ENCODE measurements at places on chromosomes 13 and 19.
A peak's percentile ranks its signal among the peaks of the same experiment; 100 is the strongest.

DNA sequence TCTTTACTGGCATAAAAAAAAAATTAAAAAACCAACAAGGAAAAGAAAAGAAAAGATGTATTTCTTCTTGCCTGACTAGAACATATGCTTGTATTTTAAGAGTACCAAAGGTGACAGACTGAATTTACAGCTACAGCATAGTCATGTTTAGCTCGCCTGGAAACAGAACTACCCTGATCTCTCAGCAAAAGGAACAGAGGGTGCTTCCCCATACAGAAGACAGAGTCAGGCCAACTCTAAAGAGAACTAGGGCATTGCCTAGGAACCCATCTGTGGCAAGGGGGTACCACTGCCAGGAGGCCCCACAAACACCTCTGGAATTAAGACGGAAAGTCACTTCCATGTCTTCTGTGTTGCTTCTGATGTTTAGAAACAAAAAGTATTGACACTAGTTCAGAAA is 252.1 kb upstream of the STARD13 start:
- H3K36me3 ChIP-seq, result peaks cover 10% of the 10 kb centered on the region
- H3K27me3 ChIP-seq, result no peaks in the 10 kb centered on the region
- H3K27ac ChIP-seq, result peak overlapping the region; percentile 54
- DNase-seq, result no peak

DNA sequence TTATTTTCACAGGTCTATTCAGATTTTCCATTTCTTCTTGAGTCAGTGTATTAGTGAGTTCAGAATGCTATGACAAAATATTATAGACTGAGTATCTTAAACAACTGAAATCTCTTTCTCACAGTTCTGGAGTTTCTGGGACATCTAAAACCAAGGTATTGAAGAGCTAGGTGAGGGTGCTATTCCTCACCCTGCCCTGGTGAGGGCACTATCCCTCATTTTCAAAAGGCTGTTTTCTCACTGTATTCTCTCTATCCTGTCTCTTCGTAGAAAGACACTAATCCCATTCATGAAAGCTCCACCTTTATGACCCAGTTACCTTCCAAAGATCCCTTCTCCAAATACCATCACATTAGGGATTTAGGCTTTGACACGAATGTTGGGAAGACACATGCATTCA is 1617.1 kb downstream of the PCDH9 start:
- no peak overlapping the region for H3K27ac ChIP-seq
- H3K36me3 ChIP-seq, result no peaks in the 10 kb centered on the region
- H3K4me1 ChIP-seq, result no peaks in the 10 kb centered on the region
- H3K27me3 ChIP-seq, result no peaks in the 10 kb centered on the region
- no peak for DNase-seq

- H3K27me3 ChIP-seq, result peaks cover 19% of the 10 kb centered on the region
- DNase-seq, result no peak
- no peak overlapping the region for H3K4me3 ChIP-seq
- peaks cover 3% of the 10 kb centered on the region for H3K36me3 ChIP-seq
Measured at GRCh38 chr19:32232449-32232848, 113.0 kb upstream of the ZNF507 start.

DNA sequence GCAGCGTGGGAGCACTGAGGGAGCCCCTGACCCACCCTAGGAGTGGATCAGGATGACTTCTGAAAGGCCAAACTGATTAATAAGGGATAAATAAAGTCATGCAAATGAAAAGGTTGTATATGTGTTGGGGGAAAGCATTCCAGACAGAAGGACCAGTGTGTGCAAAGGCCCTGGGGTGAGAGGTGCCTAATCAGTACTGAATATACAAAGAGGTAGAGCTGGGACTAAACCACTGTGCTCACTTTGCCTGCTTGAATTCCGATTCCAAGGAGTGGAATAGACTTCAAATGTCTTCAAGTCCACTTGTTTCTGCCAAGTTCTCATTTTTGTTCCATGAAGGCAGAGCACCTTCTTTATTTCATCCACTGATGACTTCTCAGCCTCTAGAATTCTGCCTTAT is 32.6 kb upstream of the ADGRE1 start:
- no peak for DNase-seq
- no peaks in the 10 kb centered on the region for H3K27me3 ChIP-seq
- peaks cover 60% of the 10 kb centered on the region for H3K36me3 ChIP-seq
- H3K4me3 ChIP-seq, result no peak overlapping the region
- no peaks in the 10 kb centered on the region for H3K4me1 ChIP-seq

- H3K4me3 ChIP-seq, result no peak overlapping the region
- no peak overlapping the region for H3K27ac ChIP-seq
- DNase-seq, result no peak
- H3K4me1 ChIP-seq, result no peaks in the 10 kb centered on the region
Measured at GRCh38 chr13:39418424-39418823, 184.6 kb downstream of the LHFPL6 start.

DNA sequence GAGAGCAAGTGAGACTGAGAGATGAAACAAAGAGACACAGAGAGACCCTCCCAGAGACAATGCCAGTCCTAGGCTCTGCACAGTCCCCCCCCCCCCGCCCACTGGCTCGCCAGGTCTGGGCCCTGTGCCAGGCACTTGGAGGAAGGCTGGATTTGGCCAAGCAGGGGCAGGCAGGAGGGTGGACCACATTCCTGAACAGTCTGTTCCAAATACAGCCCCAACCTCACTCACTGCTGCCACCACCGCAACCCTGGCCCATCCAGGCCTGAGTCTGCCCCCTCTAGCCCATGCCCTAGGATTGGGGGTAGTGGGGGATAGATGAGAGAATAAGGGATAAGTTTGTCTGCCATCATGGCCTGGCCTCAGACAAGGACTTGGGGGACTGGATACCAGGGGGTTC is 19.0 kb downstream of the CYP2F1 start:
- no peak for DNase-seq
- peaks cover 20% of the 10 kb centered on the region for H3K4me1 ChIP-seq
- H3K4me3 ChIP-seq, result peak overlapping the region; percentile 87
- H3K27ac ChIP-seq, result peak overlapping the region; percentile 82
- H3K27me3 ChIP-seq, result no peaks in the 10 kb centered on the region

- peaks cover 15% of the 10 kb centered on the region for H3K4me1 ChIP-seq
- H3K27ac ChIP-seq, result no peak overlapping the region
- DNase-seq, result no peak
- H3K27me3 ChIP-seq, result no peaks in the 10 kb centered on the region
- H3K4me3 ChIP-seq, result peak overlapping the region; percentile 62
- H3K36me3 ChIP-seq, result peaks cover 48% of the 10 kb centered on the region
Measured at GRCh38 chr19:535017-535835, 3.7 kb downstream of the CDC34 start.

GRCh38 chr13:40494513-40494912 is 171.9 kb downstream of the FOXO1 start:
- H3K4me3 ChIP-seq, result peak overlapping the region; percentile 55
- H3K36me3 ChIP-seq, result peaks cover 3% of the 10 kb centered on the region
- peaks cover 56% of the 10 kb centered on the region for H3K4me1 ChIP-seq
- no peak for DNase-seq
- peak overlapping the region; percentile 39 for H3K27ac ChIP-seq

- H3K4me1 ChIP-seq, result no peaks in the 10 kb centered on the region
- no peaks in the 10 kb centered on the region for H3K36me3 ChIP-seq
- H3K27ac ChIP-seq, result no peak overlapping the region
- no peaks in the 10 kb centered on the region for H3K27me3 ChIP-seq
- no peak for DNase-seq
Measured at GRCh38 chr13:84130495-84131114, 248.3 kb upstream of the SLITRK1 start.

- no peaks in the 10 kb centered on the region for H3K36me3 ChIP-seq
- DNase-seq, result no peak
- H3K27me3 ChIP-seq, result peaks cover 5% of the 10 kb centered on the region
- H3K4me3 ChIP-seq, result no peak overlapping the region
- no peak overlapping the region for H3K27ac ChIP-seq
Measured at GRCh38 chr13:111640006-111640405, 319.6 kb downstream of the TEX29 start.

- no peak for DNase-seq
- H3K27me3 ChIP-seq, result peaks cover 68% of the 10 kb centered on the region
- peaks cover 8% of the 10 kb centered on the region for H3K4me1 ChIP-seq
- no peak overlapping the region for H3K27ac ChIP-seq
- peak overlapping the region; percentile 32 for H3K4me3 ChIP-seq
Measured at GRCh38 chr13:99978799-99979452, 2.7 kb upstream of the ZIC2 start.

- H3K4me1 ChIP-seq, result peaks cover 10% of the 10 kb centered on the region
- H3K27ac ChIP-seq, result no peak overlapping the region
- H3K27me3 ChIP-seq, result no peaks in the 10 kb centered on the region
- H3K36me3 ChIP-seq, result no peaks in the 10 kb centered on the region
- no peak overlapping the region for H3K4me3 ChIP-seq
Measured at GRCh38 chr19:33809960-33810359, 13.3 kb downstream of the KCTD15 start.

- no peaks in the 10 kb centered on the region for H3K27me3 ChIP-seq
- no peak overlapping the region for H3K4me3 ChIP-seq
- no peak overlapping the region for H3K27ac ChIP-seq
- no peak for DNase-seq
- H3K36me3 ChIP-seq, result no peaks in the 10 kb centered on the region
Measured at GRCh38 chr13:111623208-111623607, 302.8 kb downstream of the TEX29 start.

- peak overlapping the region; percentile 57 for H3K4me3 ChIP-seq
- DNase-seq, result no peak
- H3K27me3 ChIP-seq, result peaks cover 38% of the 10 kb centered on the region
- peaks cover 3% of the 10 kb centered on the region for H3K4me1 ChIP-seq
Measured at GRCh38 chr19:33797802-33798671, 1.4 kb downstream of the KCTD15 start.

DNA sequence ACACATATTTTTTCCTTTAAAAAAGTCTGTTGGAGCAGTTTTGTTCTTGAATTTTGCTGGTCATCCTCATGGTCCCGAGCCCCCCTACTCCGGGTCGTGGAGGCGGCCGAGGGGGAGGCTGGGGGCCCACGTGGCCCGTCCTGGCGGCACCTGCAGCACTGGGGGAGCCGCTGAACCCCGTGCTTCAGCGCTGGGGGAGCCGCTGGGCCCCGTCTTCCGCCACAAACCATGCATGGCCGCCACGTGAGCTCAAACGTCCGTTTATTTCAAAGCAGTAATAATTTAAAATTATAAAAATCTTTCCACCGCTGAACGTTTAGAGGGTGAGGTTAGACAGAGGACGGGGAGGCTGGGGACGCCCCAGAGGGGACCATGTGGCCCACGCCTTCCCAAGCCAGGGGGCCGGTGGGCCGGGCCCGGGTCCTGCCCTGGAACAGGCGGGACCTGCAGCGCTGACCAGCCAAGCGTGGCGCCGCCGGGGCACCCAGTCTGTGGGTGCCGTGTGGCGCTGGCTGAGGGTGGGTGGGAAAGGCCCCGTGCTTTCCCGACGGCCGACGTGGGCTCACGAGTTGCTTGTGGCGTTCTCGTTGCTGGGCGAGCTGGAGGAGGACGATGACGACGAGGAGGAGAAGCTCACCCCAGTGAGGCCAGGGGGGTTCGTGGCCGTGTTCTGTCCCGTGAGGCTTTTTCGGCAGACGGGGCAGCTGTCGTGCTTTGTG is 8.0 kb downstream of the FGF22 start:
- no peak for DNase-seq
- no peaks in the 10 kb centered on the region for H3K27me3 ChIP-seq
- H3K4me3 ChIP-seq, result no peak overlapping the region
- H3K27ac ChIP-seq, result no peak overlapping the region
- peaks cover 49% of the 10 kb centered on the region for H3K36me3 ChIP-seq

GRCh38 chr13:45733361-45733760 is 31.2 kb downstream of the CBY2 start:
- no peak overlapping the region for H3K27ac ChIP-seq
- no peak overlapping the region for H3K4me3 ChIP-seq

- H3K4me1 ChIP-seq, result no peaks in the 10 kb centered on the region
- H3K27me3 ChIP-seq, result no peaks in the 10 kb centered on the region
- H3K4me3 ChIP-seq, result no peak overlapping the region
- no peaks in the 10 kb centered on the region for H3K36me3 ChIP-seq
- DNase-seq, result no peak
Measured at GRCh38 chr13:58949646-58950045, 1214.1 kb downstream of the DIAPH3 start.

- H3K36me3 ChIP-seq, result no peaks in the 10 kb centered on the region
- no peak for DNase-seq
- H3K27ac ChIP-seq, result no peak overlapping the region
- no peak overlapping the region for H3K4me3 ChIP-seq
- H3K27me3 ChIP-seq, result no peaks in the 10 kb centered on the region
Measured at GRCh38 chr13:58187881-58188280, 556.3 kb downstream of the PCDH17 start.

DNA sequence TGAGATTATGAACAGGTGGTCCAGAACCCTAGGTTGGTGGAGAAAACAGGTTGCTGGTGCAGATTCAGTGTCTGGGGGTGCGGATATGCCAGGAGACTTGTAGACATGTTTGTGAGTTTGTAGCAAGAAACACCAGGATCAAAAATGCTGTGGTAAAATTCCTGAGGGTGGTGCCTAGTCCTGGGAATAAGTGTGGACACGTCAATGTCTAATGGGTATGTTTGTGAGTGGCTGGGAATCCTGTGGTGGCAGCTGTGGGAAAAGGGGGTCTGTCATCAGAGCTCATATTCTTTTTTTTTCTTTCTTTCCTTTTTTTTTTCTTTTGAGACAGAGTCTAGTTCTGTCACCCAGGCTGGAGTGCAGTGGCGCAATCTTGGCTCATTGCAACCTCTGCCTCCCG is 7.2 kb downstream of the ZNF708 start:
- no peaks in the 10 kb centered on the region for H3K27me3 ChIP-seq
- peak overlapping the region; percentile 90 for H3K27ac ChIP-seq
- H3K4me1 ChIP-seq, result peaks cover 77% of the 10 kb centered on the region
- H3K36me3 ChIP-seq, result peaks cover 48% of the 10 kb centered on the region
- DNase-seq, result no peak

GRCh38 chr13:77530875-77531274 is 4.6 kb upstream of the SCEL start:
- H3K4me3 ChIP-seq, result no peak overlapping the region
- no peak for DNase-seq
- H3K27ac ChIP-seq, result no peak overlapping the region
- peaks cover 16% of the 10 kb centered on the region for H3K27me3 ChIP-seq

DNA sequence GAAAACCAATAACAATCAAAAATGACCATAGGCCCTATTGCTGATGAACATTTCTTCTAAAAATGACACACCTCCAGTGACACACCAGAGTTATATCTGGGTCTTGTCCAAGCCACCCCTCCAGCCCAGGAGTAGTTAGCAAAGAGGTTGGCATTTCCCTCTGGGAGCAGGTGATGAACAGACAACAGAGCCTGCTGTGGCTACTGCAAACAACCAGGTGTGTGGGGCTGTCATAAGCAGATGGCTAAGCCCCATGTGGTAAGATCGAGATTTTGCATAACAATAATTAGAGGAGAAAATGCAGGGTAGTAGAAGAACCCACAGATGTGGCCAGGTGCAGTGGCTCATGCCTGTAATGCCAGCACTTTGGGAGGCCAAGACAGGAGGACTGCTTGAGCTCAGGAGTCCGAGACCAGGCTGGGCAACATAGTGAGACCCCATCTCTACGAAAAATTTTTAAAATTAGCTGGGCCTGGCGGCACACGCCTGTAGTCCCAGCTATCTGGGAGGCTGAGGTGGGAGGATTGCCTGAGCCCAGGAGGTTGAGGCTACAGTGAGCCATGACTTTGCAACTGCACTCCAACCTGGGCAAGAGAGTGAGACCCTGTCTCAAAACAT is 5.0 kb downstream of the XRCC1 start:
- peaks cover 23% of the 10 kb centered on the region for H3K36me3 ChIP-seq
- H3K4me1 ChIP-seq, result peaks cover 25% of the 10 kb centered on the region
- peak overlapping the region; percentile 46 for H3K27ac ChIP-seq
- H3K27me3 ChIP-seq, result no peaks in the 10 kb centered on the region
- no peak overlapping the region for H3K4me3 ChIP-seq

Data from effector memory CD8-positive, alpha-beta T cell (primary cell).